Right atrium auricular region (tissue), 2 donors: ENCODE measurements at places on chromosomes 3 and 15.

- DNase-seq = peak; percentile 88
Measured at GRCh38 chr3:15427182-15427880, at the start of the genes EAF1 and METTL6. Gene EAF1 (plus strand): TSS chr3:15427598. CDS start chr3:15427780, 182 bp downstream. Gene METTL6 (minus strand): TSS chr3:15427544. CDS start chr3:15426511, 1,033 bp downstream.

DNA sequence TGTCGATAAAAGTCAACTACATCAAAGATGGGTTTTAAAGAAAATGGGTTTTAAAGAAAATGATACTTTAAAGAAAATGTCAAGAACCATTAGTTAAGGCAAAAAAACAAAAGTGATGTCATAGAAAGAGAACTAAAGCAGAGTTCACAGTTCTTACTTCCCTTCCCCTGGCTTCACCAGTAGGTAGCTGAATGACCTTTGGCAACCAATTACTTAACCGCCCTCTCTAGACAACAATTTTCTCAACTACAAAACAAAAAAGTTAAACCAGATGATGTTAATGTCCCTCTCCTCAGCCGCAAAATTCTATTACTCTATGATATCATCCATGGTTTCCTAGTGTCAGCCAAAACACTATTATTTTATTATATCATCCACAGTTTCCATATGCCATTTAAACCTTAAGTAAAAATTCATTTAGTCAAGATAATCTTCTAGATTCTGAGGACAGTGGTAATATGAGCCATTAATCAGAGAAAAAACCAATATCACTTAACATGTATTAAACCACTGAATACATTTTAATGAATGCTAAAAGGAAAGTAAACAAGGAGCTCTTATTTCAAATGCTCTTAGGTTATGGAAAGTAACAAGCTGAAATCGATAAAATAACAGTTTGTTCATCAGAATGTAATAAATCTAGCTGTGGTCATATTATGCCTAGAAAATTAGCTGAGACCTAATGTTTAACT lies 13.1 kb downstream of the RYK start:
- no peak for DNase-seq

- DNase-seq = no peak
Measured at GRCh38 chr3:179196098-179196497, 47.9 kb downstream of the PIK3CA start.

DNA sequence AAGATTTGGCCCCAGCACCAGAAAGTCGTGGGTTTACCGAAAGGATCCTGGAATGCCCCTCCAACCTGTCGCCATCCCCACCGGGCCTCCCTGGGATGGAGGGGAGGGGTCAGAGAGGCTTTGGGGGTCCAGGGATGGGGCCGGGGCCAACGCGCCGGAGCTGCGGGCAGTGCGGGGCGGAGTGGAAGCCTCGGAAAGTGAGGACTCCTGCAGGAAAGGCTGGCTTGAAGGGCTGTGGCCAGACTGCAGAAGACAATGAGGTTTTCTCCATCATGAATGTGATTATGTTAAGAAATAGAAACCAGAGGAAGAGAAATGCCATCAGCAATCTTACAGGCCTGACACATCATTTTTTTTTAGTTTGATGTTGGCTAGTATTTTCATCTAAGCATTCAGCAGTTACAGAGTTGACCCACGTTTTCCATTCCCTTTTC lies 738 bp downstream of the YEATS2 start:
- DNase-seq = no peak

GRCh38 chr3:39082666-39083313 lies 24.6 kb downstream of the GORASP1 start:
- DNase-seq = no peak

- no peak for DNase-seq
Measured at GRCh38 chr3:52121813-52122212, 32.4 kb downstream of the POC1A start.

GRCh38 chr3:191094057-191094845 lies 104.8 kb upstream of the OSTN start:
- DNase-seq = no peak

DNA sequence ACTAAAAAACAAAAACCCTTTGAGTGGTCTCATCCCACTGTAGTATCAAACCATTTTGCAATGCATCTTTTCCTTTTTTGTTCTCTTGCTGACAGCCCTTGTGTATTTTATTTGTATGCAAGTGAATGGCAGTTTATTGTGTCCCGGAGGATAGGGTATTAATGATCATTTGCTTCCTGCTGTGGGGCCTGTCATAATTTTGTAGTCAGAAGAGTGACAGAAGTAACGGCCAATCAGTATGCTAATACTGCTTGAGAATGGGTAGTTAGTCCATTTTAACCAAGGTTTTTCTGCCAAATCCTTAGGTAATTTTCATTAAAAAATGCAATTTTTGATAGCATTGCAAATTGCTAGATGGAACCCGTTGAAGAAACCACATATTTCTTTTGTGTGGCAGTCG lies 75.5 kb upstream of the PLSCR5 start:
- DNase-seq = no peak

DNA sequence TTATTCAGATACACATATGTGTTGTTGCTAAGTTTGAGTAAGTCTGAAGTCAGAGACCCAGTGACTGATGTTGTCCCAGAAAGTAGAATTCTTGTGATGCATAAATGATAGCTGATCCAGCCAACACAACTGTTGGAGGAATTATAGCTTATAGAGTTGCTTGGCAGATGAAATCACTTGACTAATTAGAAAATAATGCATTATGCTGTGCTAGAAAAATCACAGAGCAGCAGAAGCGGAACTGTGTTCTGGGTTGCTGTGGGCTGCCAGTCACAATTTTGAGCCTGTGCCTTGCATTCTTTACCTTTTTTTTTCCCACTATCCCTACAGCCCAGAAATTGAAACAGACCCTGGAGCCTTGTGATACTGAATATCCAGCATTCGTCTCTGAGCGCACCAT lies 90.0 kb upstream of the LRTM1 start:
- DNase-seq = no peak

GRCh38 chr3:128426128-128426921 lies 40.4 kb downstream of the DNAJB8 start:
- no peak for DNase-seq

GRCh38 chr3:161349529-161350312 lies 21.6 kb downstream of the SPTSSB start:
- DNase-seq = no peak
